ENCODE measurements at places on chromosomes 6 and 20.

DNA sequence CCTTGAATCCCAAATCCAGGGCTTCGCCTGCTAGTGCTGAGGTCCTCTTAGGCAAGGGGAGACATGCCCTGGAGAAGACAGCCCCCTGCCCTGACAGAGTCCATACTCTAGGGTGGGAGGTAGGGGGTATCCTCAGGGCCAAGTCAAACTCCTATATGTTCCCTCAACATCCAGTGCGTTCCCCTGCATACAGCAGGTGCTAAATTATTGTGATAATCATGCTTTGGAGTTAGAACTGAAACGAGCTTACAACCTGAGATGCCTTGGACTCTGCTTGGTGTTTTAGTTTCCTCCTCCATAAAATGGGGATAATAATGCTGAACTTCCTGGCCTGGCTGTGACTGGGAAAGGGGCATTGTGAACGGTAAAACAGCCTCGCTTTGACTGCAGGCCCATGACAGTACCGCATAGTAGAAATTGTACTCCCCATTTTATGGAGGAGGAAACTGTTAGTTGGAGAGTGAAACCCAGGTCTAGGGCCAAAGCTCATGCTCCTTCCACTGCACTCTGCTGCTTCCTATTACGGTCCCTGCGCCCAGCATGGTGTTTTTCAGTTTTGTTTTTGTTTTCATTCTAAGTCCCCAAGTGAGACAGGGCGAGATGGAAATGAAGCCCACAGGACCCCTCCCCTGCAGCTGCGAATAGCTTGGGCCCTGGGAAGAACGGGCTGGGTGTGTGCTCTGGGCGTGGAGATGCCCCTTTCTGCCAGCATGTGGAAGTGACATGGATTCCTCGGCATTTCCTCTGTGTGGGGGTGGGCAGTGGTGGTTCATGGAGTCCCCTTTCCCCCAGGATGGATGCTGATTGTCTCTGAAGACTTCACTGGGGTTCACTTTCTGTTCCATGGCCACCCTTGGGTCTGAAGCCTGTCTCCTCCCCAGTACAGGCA is 162.5 kb downstream of the VEGFA start:
- no peak for DNase-seq

DNA sequence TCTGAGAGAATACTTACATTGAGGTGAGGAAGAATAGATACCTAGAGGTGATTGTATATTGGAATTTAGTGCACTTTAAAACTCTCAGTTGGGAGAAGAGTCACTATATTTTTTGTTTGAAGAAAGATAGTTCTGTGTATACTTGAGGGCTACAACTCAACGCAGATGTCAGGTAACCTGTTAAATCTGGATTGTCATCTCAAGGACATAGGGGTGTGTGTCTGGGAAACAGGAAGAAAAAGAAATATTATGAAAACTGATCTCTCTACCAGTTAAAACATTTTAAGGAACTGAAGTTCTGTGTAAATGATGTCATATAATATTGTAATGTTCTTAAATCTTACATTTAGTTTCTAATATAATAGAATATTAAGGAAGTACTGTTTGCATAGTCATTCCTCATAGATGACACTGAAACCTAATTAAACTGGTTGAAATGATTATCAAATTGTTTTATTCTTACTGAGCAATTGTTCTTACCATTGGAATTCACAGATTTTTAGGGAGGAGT is 86.2 kb downstream of the SMAP1 start:
- no peak for DNase-seq

- no peak for DNase-seq
Observed at GRCh38 chr6:34022250-34022872, 123.5 kb downstream of the GRM4 start.

DNA sequence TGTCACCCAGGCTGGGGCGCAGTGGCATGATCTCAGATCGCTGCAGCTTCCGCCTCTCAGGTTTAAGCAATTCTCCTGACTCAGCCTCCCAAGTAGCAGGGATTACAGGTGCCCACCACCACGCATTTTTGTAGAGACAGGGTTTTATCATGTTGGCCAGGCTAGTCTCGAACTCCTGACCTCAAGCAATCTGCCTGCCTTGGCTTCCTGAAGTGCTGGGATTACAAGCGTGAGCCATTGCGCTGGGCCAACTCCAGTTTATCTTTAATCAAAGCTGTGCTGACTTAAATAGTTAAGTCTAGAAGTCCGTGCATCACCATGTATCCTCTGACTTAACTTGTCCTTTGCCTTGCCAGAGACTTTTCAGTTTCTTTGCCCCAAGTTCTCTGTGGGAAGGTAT is 224.3 kb downstream of the TMEM242 start:
- no peak for DNase-seq

- DNase-seq, result no peak
Observed at GRCh38 chr20:36173451-36173933, 19.0 kb downstream of the EPB41L1 start.

- no peak for DNase-seq
Observed at GRCh38 chr20:35283441-35284266, 918 bp downstream of the EIF6 start.

DNA sequence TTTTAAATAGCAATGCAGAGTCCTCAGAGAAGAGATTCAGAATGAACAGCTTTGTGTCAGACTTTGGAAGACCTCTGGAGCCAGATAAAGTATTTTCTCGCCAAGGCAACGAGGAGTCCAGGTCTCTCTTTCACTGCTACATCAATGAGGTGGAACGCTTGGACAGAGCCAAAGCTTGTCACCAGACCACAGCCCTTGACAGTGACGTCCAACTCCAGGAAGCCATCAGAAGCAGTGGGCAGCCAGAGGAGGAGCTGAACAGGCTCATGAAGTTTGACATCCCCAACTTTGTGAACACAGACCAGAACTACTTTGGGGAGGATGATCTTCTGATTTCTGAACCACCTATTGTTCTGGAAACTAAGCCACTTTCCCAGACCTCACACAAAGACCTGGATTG is 55.5 kb downstream of the MRAP2 start:
- DNase-seq, result no peak

- DNase-seq, result no peak
Observed at GRCh38 chr20:46468508-46468907, 44.9 kb downstream of the ZNF334 start.

GRCh38 chr6:153698637-153699036 is 340.4 kb upstream of the OPRM1 start:
- no peak for DNase-seq

GRCh38 chr6:7267466-7268091 is 45.4 kb downstream of the SSR1 start:
- no peak for DNase-seq

DNA sequence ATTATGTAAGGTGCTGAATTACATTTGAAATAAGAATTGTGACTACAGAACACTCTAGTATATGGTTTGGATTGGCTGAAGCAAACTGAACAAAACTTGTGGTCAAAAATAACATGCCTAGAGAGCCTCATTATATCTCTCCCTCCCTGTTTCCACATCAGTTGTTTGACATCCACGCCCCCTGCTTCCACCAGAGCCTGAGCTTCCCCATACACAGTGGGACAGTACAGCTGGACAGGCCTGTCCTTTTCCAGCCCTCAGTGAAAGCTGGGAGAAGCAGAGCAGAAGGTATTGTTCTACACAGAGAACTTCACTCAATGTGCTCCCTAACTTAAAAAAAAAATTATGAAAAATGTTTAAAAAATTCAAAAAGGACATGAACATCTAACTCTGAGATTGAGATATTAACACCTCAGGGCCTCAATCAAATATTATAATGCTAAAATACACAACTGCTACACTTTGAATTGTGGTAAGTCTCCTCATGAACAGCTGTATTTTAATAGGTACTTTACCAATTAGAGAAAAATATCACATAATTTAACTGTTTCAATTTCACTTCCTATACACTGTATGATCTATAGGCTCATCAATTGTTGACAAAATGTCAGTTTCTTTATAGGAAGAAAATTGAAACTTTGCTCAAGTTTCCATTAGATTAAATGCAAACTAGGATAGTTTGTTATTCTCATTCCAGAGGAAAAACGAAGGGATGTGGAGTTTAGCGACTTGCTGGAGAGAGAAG is 44.9 kb upstream of the SCML4 start:
- DNase-seq, result no peak

DNA sequence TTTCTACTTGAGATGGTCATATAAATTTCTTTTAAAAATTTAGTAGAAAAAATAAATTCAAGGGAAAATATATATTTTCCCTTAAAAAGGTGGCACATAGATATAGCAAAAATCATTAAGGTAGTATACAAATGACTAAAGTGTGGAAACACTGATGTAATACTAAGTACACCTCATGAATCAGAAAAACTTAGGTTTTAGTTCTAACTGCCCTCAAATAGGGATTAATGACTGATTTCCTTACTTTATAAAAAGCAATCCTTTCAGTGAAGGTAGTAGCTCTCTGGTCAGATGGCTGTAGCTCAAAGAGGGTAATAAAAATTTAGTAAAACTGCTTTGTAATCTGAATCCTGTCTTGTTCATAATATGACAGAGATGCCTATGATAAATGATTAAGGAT is 63.5 kb downstream of the FYN start:
- DNase-seq, result no peak

GRCh38 chr6:121630716-121631115 is 195.3 kb downstream of the GJA1 start:
- DNase-seq, result no peak

- no peak for DNase-seq
Observed at GRCh38 chr6:139568956-139569538, 194.6 kb upstream of the CITED2 start.

- no peak for DNase-seq
Observed at GRCh38 chr6:156193381-156193780, 583.8 kb upstream of the ARID1B start.

GRCh38 chr20:37627060-37627766 is 66.6 kb upstream of the CTNNBL1 start:
- DNase-seq, result no peak

DNA sequence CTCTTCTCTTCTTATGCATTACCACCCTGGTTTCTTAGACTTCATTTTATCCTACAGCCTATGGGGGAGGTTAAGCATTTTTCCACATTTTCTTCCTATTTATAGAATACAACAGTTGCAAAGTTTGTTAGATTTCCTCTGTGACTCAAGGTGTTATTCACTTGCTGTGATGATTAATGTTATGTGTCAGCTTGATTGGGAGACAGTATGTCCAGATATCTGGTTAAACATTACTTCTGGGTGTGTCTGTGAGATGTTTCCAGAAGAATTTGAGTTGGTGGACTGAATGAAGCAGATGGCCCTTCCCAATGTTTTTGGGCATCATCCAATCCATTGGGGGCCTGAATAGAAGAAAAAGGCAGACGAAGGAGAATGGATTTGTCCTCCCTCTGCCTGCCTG is 131.3 kb downstream of the C6orf118 start:
- no peak for DNase-seq

DNA sequence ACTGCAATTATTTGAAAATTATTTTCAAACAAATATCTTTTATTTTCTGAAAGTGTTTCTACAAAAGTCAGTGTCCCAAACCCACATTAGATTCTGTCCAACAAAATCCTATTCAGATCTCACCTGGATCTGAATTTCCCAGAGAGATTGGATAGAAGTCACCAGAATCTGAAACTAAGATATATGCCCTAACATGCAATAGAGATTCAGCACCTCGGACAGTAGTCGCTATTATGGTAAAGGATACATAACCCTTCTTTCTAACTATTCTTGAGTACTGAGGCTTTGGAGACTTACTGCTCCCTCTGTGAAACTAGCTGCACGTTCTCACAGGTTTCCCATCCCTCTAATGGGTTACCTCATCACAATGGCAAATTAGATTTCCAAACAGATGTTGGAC is 151.4 kb downstream of the ID4 start:
- DNase-seq, result no peak

DNA sequence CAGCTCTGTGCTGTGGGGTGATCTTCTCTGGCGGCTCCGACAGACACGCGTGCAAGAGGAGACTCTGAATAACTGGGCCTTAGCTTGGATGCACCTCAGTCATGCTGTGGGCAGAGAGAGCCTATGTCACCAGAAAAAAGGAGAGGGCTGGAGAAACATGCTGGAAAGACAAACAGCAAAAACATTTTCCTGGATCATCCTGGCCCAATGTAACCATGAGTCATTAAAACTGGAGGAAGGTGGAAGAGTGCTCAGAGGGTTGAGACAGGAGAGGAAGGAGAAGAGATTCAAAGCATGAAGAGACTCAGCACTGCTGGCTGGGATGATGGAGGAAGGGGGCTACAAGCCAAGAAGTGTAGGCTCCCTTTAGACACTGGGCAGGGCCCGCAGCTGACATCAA is 292.0 kb downstream of the CDH26 start:
- no peak for DNase-seq

DNA sequence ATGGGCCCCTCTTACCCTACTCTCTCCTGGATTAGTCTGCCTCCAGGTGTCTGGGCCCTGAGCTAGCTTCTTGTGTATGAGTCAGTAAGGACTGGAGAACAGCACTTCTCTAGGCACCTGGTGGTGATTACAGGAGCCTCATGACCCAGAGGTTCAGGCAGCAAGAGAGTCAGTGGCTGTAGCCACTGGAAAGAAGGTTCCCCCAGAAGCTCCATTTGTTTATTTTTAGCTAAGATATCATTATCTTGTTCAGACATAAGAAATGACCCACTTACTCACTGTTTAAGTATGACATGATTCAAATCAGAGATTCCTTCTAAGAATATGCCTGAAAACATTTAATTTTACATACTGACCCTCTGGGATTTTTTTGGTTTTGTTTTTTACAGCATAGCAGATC is 23.6 kb upstream of the SLC4A11 start:
- DNase-seq, result no peak

GRCh38 chr6:68740828-68741500 is 105.9 kb downstream of the ADGRB3 start:
- no peak for DNase-seq

GRCh38 chr6:1620504-1621069 is 10.9 kb downstream of the FOXC1 start:
- DNase-seq, result no peak

DNA sequence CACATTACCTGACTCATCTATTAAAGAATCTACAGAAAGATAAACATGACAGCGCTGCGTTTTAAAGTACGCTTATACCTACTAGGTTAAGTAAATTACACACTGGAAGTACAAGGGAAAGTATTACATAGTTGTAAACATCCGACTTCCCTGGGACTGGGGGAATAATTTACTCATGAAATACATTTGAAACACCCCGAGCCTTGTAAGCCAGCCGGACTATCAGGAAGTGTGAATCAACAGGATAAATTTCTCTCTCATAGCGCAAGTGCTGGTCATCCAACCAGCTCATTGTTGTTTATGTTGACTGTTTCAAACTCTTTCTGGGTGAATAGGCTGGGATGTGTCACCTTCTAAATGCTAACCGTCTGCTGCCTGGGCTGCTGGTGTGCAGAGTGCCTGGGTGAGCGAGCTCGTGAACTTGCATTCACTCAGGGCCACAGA is 4.9 kb downstream of the BMP6 start:
- DNase-seq, result no peak

DNA sequence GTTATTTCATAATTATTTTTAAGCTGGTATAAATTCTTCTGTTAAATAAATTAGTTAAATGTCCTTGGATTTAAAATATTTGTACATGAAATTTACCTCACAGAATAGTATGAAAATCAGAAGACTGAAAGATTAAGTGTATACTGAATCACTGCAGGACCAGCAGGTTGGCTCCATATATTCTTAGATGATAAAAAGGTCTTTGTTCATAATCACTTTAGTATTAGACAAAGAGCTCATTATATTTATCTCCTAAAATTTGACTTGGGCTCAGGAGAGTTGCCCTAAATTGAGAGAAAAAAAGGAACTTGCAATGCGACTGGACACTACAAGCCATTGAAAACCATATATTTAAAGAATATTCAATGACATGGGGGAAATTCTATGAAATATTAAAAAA is 766.4 kb upstream of the CITED2 start:
- DNase-seq, result no peak
